Neural cell (in vitro differentiated cells): ENCODE measurements at places on chromosomes 13 and 19. TPM values are rescaled to one million over a fixed set of nuclear protein-coding genes. Genes with fewer than 3 reads are reported as not detected.

RNF17 gene
- not detected in 2 replicates for polyA plus RNA-seq

LILRA6 gene
- not detected in 2 replicates for polyA plus RNA-seq

RPS28 gene
- 192 and 196 TPM in 2 replicates for polyA plus RNA-seq

TMEM238 gene
- polyA plus RNA-seq = not detected in 2 replicates

PSG1 gene
- not detected in 2 replicates for polyA plus RNA-seq

SIGLECL1 gene
- not detected in 2 replicates for polyA plus RNA-seq

ZNF30 gene
- 16.3 and 17.6 TPM in 2 replicates for polyA plus RNA-seq

CD33 gene
- polyA plus RNA-seq = not detected in 2 replicates

C19orf33 gene
- not detected in 2 replicates for polyA plus RNA-seq

TNFRSF19 gene
- polyA plus RNA-seq = 2.3 and 3.3 TPM in 2 replicates

CEACAM1 gene
- 0.12 TPM in 1 of 2 replicates, not detected in the other for polyA plus RNA-seq

RASGRP4 gene
- polyA plus RNA-seq = not detected in 2 replicates

TRIP10 gene
- polyA plus RNA-seq = 0.76 TPM in 2 replicates

VSIG10L gene
- 1.5 and 2.3 TPM in 2 replicates for polyA plus RNA-seq

DPF1 gene
- 118 and 132 TPM in 2 replicates for polyA plus RNA-seq

EPS8L1 gene
- 25.5 and 28.0 TPM in 2 replicates for polyA plus RNA-seq

KRI1 gene
- polyA plus RNA-seq = 5.3 and 6.5 TPM in 2 replicates

MATK gene
- polyA plus RNA-seq = 2.6 and 4.1 TPM in 2 replicates

TINCR gene
- polyA plus RNA-seq = 0.50 and 2.0 TPM in 2 replicates

ZNF225 gene
- polyA plus RNA-seq = 6.8 and 8.5 TPM in 2 replicates

HIF3A gene
- polyA plus RNA-seq = 2.0 and 2.1 TPM in 2 replicates

C1QTNF9 gene
- polyA plus RNA-seq = not detected in 2 replicates

DKKL1 gene
- polyA plus RNA-seq = 2.8 TPM in 1 of 2 replicates, not detected in the other

CABP5 gene
- not detected in 2 replicates for polyA plus RNA-seq

CKM gene
- 0.14 TPM in 1 of 2 replicates, not detected in the other for polyA plus RNA-seq

ZNF497 gene
- polyA plus RNA-seq = 13.7 and 18.4 TPM in 2 replicates

ZNF547 gene
- polyA plus RNA-seq = 11.6 and 13.1 TPM in 2 replicates

KLK14 gene
- not detected in 2 replicates for polyA plus RNA-seq

PRRG2 gene
- not detected in 2 replicates for polyA plus RNA-seq

ZNF525 gene
- polyA plus RNA-seq = 2.8 and 5.1 TPM in 2 replicates

FARP1 gene
- polyA plus RNA-seq = 19.7 and 27.9 TPM in 2 replicates

CYP2F1 gene
- polyA plus RNA-seq = not detected in 2 replicates

GNG7 gene
- 3.0 and 3.6 TPM in 2 replicates for polyA plus RNA-seq

GPR32 gene
- not detected in 2 replicates for polyA plus RNA-seq

ZNF112 gene
- 15.0 and 16.1 TPM in 2 replicates for polyA plus RNA-seq

SNAPC2 gene
- 12.8 and 13.2 TPM in 2 replicates for polyA plus RNA-seq

KIR3DL1 gene
- not detected in 2 replicates for polyA plus RNA-seq

PODNL1 gene
- polyA plus RNA-seq = not detected in 2 replicates

ZNF66 gene
- 2.1 and 6.1 TPM in 2 replicates for polyA plus RNA-seq

GPR108 gene
- polyA plus RNA-seq = 24.6 and 44.5 TPM in 2 replicates

C19orf67 gene
- polyA plus RNA-seq = not detected in 2 replicates

C13orf46 gene
- not detected in 2 replicates for polyA plus RNA-seq

IFNL2 gene
- polyA plus RNA-seq = not detected in 2 replicates

BEST2 gene
- not detected in 2 replicates for polyA plus RNA-seq

IRGC gene
- polyA plus RNA-seq = 0.51 TPM in 1 of 2 replicates, not detected in the other

CERS1 gene
- polyA plus RNA-seq = 19.1 and 21.7 TPM in 2 replicates

PRR22 gene
- 0.97 and 1.0 TPM in 2 replicates for polyA plus RNA-seq

ZNF548 gene
- 59.0 and 78.7 TPM in 2 replicates for polyA plus RNA-seq

DPRX gene
- polyA plus RNA-seq = not detected in 2 replicates

TEX29 gene
- not detected in 2 replicates for polyA plus RNA-seq

SLITRK6 gene
- 27.8 and 28.6 TPM in 2 replicates for polyA plus RNA-seq

KANK3 gene
- 1.0 and 2.8 TPM in 2 replicates for polyA plus RNA-seq

ADAMTSL5 gene
- polyA plus RNA-seq = not detected in 2 replicates
